Hematopoietic multipotent progenitor cell treated with erythropoietin and hydrocortisone succinate and interleukin-3 and kit ligand, for 8 days (in vitro differentiated cells): ENCODE measurements at places on chromosomes 3 and 15.

DNA sequence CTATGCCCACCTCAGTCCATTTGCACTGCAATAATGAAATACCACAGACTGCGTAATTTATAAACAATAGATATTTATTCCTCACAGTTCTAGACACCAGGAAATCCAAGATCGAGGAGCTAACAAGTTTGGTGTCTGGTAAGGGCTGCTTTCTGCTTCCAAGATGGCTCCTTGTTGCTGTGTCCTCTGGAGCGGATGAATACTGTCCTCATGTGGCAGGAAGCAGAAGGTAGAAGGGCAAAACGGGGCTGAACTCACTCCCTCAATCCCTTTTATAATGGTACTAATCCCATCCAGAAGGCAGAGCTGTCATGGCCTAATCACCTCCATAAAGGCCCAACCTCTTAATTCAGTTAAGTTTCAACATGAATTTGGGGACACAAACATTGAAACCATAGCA lies 75.3 kb downstream of the P2RY1 start:
- peak; percentile 56 for DNase-seq

GRCh38 chr15:75143738-75144334 lies 57.8 kb upstream of the C15orf39 start:
- no peak for DNase-seq

DNA sequence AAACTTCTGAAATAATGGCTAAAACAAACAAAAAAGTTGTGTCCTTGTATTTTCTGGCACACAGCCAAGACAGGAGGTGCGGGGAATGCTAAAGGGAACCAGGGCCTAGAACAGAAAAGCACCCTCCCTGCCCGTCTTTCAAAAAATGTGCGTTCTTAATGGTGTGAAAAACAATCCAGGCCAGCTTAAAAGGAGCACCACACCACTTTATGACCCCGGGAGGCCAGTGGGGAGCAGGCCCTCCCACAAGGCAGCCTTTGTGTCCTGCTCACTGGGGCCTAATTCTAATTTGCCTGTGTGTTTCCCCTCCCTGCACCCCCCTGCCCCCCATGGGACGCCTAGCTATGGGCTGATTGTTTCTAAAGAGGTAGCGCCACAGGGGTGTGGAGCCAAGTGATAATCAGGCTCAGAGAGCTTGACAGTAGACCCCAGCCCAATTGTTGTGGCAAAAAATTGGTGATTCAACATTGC lies 181.4 kb downstream of the GREM1 start:
- DNase-seq, result no peak

DNA sequence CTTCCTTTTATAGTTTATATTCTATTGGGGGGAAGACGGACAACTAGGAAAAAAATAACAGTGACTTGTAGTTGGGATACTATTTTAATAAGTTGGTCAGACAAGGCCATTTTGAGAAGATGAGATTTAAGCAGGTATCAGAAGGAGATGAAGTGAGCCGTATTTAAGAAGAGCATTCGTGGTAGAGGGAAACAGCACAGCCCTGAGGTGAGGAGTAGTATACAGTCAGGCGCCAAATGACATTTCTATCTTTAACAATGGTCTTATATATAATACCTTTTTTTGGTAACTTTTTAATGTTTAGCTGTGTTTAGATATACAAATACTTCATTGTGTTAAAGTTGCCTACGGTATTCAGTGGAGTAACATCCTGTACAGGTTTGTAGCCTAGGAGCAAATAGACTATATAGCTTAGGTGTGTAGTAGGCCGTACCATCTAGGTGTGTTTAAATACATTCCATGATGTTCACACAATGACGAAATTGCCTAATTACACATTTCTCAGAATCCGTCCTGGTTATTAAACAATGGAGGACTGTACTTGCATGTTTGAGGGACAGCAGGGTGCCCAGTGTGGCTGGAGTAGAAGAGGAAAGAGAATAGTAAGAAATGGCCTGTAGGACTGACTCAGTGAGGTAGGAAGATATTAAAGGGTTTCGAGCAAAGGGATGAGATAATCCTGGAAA lies 1.6 kb downstream of the NKTR start:
- DNase-seq, result peak; percentile 44

DNA sequence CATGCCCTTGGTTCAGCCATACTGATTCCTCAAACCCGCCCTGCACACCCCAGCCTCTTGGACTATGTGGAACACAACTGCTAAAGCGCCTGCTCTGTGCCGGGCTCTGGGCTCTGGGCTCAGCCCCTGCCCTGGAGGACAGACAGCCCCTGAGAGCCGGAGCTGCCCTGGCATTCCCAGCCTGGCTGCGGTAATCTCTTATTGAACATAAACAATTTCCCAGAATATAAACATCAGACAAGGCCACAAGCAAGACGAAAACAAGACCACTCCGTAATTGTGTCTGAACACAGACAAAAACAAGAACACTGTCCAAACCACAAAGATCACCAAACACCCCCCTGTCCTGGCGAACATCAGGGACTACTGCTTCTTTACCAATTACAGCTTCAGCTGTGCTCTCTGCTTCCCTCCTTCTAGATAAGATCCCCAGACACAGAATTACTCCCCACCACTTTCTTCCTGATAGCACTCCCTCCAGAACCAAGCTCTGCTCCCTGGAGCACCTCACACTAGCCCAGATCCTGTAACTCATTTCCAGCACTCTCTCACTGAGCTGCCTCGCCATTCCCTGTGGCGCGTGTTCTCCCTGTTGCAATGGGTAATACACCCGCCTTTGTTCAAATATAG lies 57.1 kb upstream of the TLE3 start:
- no peak for DNase-seq

- no peak for DNase-seq
These were observed 740.2 kb downstream of the ROBO1 start for GRCh38 chr3:79027593-79027992.

GRCh38 chr3:100603469-100603868 lies 5.9 kb upstream of the ADGRG7 start:
- peak; percentile 26 for DNase-seq

DNA sequence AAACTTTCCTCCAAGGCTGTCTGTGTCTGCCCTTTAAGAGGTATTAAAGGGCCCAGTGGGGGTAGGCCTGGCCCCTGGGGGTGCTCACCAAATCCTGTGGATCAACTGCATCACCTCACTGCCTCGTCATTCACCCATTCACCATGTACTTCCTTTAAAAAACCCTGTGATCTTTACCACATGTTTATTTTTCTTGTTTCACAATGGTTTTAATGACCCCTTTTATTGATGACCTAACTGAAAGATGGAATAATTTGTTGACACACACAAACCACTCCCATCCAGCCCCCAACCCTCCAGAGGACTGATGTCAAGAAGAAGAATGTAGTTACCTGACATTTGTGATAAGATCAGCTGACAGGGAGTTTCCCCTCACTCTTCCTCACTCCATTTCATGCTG lies 40.8 kb downstream of the KCNAB1 start:
- DNase-seq, result no peak

- no peak for DNase-seq
These were observed 3.4 kb upstream of the RFTN1 start for GRCh38 chr3:16516695-16517481.

DNA sequence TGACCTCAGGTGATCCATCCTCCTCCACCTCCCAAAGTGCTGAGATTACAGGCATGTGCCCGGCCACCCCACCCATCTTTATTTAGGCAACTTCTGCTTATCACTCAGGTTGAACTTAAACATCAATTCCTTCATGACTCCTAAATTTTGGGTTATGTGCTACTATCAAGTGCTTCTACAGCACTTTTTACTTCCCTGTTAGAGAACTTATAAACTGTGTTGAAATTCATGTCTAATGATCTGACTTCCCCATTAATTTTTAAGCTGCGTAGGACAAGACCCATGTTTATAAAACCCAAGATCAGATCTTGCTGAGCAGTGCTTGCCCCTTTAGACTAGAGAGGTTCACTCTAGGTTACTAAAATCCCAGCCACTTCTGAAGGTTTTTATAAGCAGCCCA lies 266.2 kb upstream of the TPRG1 start:
- DNase-seq, result no peak

- DNase-seq, result no peak
These were observed 49.3 kb downstream of the FGD5 start for GRCh38 chr3:14867936-14868570.

GRCh38 chr3:166879661-166880060 lies 500.4 kb downstream of the ZBBX start:
- no peak for DNase-seq

GRCh38 chr3:196016485-196016884 lies 65.4 kb downstream of the TFRC start:
- DNase-seq, result no peak

GRCh38 chr3:23728601-23729117 lies 77.1 kb upstream of the UBE2E1 start:
- no peak for DNase-seq

- DNase-seq, result no peak
These were observed 116.6 kb downstream of the ST8SIA2 start for GRCh38 chr15:92510163-92510882.

GRCh38 chr3:156825795-156826143 lies 384 bp upstream of the LEKR1 start:
- DNase-seq, result no peak

DNA sequence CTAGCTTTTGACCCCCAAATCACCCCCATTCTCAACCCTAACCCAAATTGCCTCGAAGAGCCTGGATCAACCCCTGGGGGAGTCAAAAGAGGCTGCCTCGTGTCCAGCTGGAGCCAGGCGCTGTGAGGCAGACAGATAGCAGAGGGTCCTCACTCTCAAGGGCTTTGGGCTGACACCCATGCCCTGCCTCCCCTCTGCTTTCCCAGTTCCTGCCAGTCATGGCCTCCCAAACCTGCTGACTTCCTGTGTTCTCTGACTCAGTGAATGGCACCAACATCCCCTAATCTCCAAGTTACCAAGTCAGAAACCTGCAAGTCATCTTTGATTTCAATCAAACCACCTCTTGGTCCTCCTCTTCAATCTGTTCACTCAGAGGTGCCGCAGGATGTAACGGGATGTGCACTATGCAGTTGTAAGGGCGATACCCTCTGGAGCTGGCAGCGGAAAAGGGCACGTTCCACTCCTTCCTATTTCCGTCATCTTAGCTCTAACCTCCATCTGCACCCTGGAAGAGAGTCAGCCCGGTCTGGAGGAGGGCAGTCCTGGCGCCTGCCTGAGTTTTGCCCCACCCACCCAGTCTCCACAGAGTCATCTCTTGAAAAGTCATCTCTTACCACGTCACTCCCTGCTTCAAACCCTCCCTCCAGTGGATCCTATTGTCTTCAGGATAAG lies 52.4 kb upstream of the FAM174B start:
- no peak for DNase-seq

DNA sequence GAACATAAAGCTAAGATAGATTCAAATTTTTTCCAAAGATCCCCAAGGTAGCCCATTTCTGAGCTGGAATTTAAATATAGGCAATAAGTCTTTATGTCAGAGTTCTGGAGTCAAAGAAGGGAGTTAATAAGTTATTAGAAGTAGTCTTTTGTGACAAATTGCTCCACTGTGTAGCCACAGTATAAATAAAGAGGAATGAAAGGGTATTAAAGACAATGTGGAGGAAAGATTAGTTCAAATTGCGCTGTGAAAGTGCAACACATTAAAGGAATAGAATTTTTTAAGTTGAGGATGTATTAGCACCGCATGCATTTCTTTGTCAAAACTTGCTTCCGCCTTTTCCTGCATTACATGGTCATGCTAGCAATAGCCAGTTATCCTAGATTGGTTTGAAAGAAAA lies 666.6 kb upstream of the CCDC54 start:
- no peak for DNase-seq

- no peak for DNase-seq
These were observed 600.5 kb downstream of the PYDC2 start for GRCh38 chr3:192061426-192061825.

GRCh38 chr15:57961919-57962318 lies 103.6 kb downstream of the ALDH1A2 start:
- no peak for DNase-seq

GRCh38 chr3:116291141-116291540 lies 154.1 kb downstream of the LSAMP start:
- DNase-seq, result no peak

DNA sequence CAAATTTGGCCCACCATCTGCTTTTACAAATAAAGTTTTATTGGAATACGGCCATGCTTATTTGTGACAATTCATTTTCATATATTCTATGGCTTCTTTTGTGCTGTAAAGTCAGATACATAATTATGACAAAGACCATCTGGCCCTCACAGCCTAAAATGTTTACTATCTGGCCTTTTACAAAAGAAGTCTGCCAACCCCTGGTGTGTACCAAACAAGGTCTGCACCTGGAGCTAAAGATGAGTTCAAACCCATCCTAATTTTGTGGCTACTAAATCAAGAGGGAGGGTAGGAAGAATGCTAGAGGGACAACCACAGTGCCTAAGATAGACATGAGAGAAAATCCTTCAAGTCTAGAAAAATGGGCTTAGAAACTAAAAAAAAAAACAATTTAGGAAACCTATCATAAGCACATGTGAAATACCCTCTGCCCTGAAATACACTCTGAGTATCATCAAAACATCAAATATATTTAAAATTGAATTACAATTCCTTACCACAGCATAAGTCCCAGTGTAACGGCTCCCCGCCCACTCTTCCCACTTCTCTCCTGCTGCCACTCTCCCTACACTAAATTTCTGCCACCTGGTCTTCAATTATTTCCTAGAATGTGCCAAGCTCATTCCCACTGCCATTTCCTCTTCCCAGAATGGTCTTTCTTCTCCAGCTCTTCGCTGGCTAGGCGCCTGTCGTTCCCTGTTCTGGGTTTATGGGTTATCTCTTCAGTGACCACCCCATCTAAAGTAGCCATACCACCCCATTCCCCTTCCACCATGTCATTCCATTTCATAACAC lies 950.7 kb upstream of the CFAP20DC start:
- DNase-seq, result no peak

GRCh38 chr3:168051531-168052471 lies 43.9 kb downstream of the GOLIM4 start:
- DNase-seq, result no peak

GRCh38 chr3:72753495-72753894 lies 94.8 kb downstream of the SHQ1 start:
- DNase-seq, result no peak

DNA sequence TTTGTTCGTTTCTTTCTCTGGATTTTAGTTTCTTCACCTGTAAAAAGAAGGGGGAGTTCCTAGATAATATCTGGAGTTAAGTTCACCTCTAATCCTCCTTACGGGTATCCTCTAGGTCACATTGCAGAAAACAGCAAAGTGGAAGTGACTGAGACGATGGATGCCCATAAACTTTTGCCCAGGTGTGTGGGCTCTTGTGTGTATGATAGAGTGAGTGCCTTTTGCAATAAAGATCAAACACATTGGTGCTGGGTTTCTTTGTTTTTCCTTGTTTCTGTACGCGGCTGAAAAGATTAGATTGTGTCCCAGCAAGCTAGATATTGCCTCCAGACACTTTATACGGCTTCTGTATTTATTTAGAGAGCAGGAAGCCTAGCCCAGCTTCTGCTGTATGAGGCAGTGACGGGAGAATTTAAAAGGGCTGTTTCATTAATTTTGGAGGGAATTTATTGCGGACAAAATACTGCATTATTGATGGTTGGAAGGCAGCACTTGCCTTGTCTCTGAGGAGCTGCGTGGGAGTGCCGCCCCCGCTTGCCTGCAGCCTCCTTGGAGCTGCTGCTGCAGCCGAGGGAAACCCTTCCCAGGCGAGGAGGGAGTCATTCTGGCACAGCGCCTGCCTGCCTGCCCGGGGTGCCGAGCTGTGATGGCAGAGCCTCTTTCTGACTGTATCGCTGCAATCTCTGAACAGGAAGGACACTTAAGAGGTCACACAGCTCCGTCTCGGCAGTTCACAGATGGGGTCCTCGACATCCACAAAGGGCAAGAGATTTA lies 38.5 kb downstream of the PYDC2 start:
- no peak for DNase-seq
